A673 (cell line): ENCODE measurements at places on chromosomes 7 and 10. TPM values are rescaled to one million over a fixed set of nuclear protein-coding genes. Genes with fewer than 3 reads are reported as not detected.
A peak's percentile ranks its signal among the peaks of the same experiment; 100 is the strongest.

Gene SFRP4
- not detected in 2 replicates for total RNA-seq

Gene MYOZ1
- 0.19 TPM in 1 of 2 replicates, not detected in the other for total RNA-seq

GRCh38 chr10:101157756-101158458 lies 26.8 kb downstream of the TLX1 start:
- H3K4me1 ChIP-seq: peaks cover 4% of the 10 kb centered on the region
- DNase-seq: no peak
- H3K4me3 ChIP-seq: no peak overlapping the region
- H3K36me3 ChIP-seq: no peaks in the 10 kb centered on the region
- H3K27ac ChIP-seq: no peak overlapping the region
- H3K27me3 ChIP-seq: peaks cover under 1% of the 10 kb centered on the region

- no peak for DNase-seq
- no peaks in the 10 kb centered on the region for H3K4me1 ChIP-seq
- no peak overlapping the region for H3K27ac ChIP-seq
- no peak overlapping the region for H3K4me3 ChIP-seq
- H3K36me3 ChIP-seq: no peaks in the 10 kb centered on the region
- H3K27me3 ChIP-seq: no peaks in the 10 kb centered on the region
These were observed 51.8 kb downstream of the TMEM209 start for GRCh38 chr7:130153211-130153908.

Gene CALML5
- not detected in 2 replicates for total RNA-seq

DNA sequence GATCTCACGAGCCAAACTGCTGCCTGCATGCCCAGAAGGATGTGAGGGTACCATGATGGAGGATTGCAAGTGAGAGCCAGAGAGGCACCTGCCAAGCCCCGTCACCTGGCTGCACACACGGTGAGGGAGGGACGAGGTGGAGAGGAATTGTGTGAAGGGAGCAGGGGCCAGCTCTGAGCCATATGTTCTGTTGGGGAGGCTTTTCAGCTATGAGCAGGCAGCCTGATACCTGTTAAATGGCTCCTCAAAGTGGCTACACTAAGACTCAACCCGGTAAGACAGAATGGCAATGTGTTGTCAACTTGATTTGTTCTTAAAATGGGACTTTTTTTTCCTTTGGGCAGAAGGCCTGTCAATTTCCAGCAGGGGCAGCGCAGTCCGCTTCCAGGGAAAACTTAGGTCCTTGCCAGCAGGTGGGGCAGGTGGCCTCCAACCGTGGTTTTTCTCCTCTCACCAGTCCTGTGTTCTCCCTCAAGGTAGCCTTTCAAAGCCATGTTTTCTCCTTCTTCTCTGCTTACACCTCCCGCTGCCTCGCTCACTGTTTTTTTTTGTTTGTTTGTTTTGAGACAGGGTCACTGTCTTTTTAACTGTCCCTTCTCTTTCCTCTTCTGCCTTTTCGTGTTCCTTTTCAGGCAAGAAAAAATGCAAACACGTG lies 57.7 kb upstream of the ZNRF2 start:
- H3K27ac ChIP-seq: no peak overlapping the region
- H3K36me3 ChIP-seq: no peaks in the 10 kb centered on the region
- DNase-seq: peak; percentile 7
- H3K4me3 ChIP-seq: no peak overlapping the region
- no peaks in the 10 kb centered on the region for H3K27me3 ChIP-seq
- no peaks in the 10 kb centered on the region for H3K4me1 ChIP-seq

Gene FOXI2
- not detected in 2 replicates for total RNA-seq

Gene FAM24B
- 7.0 and 8.0 TPM in 2 replicates for total RNA-seq
